ENCODE measurements at places on chromosomes 13 and 19.

DNA sequence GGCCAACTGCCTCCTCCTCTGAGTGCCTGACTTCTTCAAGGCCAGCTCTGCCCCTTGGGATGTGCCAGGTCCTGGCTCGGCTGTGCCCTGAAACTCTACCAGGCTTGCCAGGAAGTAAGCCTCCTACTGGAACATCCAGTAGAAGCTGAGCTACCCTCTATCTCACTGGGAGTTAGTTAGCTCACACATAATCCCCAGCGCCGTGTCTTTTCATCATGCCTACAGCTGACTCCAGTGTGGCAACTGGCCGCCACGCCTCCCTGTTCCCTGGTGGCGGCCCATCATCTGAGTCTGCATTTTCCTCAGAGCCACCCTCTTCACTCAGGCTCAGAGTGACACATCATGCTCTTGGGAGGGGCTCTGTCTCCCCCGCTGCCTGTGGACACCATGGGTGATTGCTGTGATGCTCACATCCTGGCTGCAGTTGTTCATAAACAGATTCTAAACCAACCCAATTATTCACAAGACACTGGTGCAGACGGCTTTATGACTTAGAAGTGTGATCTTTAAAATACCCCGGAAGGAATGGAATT lies 131.9 kb upstream of the IRS2 start:
- DNase-seq = no peak

DNA sequence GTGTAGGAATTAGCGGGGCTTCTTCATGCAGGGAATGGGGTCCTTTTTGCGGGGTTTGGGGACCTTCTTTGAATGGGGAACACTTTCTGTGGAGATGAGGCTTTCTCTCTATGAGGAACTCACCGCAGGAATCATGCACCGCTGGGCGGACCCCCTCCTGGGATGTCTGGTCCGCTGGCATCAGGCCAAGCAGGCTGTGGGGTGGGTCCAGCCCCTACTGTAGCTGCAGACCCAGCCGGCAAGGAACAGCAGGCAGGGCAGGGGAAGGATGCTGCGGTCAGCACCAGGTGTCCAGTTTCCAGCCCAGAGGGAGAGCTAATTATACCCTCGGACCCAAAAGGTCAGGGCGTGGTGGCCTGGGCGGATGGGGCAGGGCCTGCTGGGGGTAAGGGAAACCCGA lies 1.8 kb downstream of the MYBPC2 start:
- no peak for DNase-seq

DNA sequence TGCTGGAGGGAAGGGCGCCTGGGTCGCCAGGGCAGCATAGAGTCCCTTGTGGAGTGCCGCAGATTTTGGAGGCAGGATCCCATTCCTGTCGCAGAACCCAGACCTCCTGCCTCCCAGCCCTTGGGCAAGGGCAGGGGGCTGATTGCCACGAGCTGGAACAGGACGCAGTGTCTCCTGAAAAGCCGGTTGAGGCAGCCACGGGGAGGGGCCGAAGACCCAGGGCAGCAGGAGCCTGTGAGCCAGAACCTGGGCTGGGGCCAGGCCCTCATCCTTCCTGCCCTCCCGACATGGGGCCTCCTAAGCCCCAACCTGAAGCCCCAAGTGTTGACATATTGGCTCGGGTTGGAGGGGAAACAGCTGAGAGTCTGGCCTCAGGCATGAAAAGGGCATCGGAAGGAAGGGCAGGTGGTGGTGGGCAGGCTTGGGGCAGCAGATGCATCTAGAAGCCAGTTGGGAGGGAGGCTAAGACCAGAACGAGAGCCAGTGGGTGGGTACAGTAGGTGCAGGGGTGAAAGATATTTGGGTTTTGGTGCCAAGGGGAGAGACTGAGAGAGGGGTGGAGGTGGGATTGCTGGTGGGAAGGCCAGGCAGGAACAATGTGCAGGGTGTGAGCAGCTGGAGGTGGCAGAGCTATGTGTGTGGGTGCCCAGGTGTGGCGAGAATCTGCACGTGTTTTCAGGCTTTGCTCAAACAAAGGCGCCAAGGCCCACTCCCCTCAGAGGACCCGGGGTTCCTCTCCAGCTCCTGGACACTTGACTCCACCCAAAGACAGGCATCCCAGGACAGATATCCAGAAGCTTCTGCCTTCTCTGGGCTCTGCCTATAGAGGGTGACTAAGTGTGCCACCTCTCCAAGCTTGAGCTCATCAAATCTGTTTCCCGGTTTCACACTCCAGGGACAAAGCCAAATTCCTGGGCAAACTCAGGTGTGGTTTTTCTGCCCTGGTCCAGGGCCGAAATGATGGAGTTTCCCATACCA lies 1.4 kb upstream of the SBSN start:
- no peak for DNase-seq

DNA sequence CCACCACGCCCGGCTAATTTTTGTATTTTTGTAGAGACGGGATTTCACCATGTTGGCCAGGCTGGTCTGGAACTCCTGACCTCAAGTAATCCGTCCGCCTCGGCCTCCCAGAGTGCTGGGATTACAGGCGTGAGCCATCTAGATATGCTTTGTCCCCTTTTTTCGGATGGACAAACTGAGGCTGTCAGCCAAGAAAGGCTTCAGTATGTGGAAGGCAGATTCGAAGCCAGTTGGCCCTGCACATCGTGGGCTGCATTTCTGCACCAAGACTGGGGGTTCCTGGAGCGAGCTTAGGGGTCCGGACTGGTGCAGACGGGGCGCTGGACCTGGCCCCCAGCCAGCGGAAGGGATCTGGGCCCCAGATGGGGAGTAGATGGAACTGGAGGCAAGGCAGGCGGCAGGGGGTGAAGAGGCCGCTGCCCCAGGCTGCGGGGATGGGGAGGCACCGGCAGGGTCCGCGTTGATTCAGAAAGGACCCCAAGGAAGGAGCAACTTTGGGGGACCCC lies 9.7 kb upstream of the JUND start:
- no peak for DNase-seq
